ENCODE measurements at places on chromosomes 7 and 10.
A peak's percentile ranks its signal among the peaks of the same experiment; 100 is the strongest.

DNA sequence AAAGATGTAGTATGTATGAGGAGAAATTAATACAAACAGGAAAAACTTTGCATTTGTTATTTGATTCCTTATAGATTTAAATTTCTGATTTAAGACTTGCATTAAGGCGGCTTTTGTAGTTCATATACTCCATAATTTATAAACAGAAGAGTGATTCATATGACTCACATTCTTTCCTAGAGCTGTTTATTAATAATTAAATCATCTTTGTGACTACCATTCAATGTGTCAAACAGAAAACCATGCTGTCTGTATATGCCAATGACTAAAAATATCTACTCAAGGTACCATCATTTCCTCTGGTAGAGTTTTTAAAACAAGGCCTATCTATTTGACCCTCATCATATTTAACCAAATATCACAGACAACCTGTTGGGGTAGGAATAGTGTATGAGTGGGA, 501.7 kb downstream of the PARD3 start:
- no peak for DNase-seq

- peak; percentile 99 for DNase-seq
Observed at GRCh38 chr10:129096065-129096984, 370.7 kb upstream of the MGMT start.

GRCh38 chr7:148761499-148762278, 63.0 kb downstream of the CUL1 start:
- no peak for DNase-seq

- DNase-seq = no peak
Observed at GRCh38 chr10:32846974-32847373, 111.1 kb downstream of the ITGB1 start.

GRCh38 chr7:2873146-2873545, 29.0 kb upstream of the GNA12 start:
- DNase-seq = peak; percentile 13
